ENCODE measurements at places on chromosomes 4 and X.

- no peak for DNase-seq
Measured at GRCh38 chr4:151666501-151666900, 94.3 kb downstream of the GATB start.

DNA sequence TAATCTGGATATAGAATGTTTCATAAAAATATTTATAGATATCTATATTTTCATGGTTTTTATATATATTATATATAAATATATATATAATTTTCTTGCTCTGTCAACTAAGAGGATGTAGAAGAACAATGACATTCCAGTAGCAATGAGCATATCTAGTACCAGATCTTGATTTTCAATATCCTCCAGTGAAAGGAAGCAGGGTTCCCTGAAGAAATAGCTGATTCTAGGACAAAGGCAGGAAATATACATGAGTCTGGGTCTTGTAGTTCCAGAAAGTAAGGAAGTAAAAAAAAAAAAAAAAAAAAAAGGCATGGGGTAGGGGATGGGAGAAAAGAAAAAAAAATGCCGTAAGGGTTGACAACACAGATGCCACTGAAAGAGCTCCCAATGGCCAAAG, 241.4 kb downstream of the RASL11B start:
- no peak for DNase-seq

DNA sequence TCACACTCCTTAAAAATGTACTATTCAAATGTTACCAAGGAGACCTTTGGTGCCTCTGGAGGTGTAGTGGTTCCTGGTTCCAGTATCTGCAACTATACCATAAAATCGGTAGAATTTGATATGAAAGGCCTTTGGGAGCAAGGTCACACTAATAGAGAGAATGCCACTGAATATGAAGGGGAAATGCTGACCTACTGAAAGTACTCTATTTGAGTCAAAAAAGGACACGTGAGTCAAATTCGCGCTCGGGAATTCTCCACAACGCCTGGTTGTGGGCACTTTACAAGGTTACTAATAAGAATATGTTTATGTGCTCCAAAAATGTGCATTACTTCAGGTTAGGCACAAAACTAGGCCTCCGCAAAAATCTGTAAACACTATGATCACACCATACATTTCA, 39.5 kb upstream of the RELL1 start:
- DNase-seq, result no peak

DNA sequence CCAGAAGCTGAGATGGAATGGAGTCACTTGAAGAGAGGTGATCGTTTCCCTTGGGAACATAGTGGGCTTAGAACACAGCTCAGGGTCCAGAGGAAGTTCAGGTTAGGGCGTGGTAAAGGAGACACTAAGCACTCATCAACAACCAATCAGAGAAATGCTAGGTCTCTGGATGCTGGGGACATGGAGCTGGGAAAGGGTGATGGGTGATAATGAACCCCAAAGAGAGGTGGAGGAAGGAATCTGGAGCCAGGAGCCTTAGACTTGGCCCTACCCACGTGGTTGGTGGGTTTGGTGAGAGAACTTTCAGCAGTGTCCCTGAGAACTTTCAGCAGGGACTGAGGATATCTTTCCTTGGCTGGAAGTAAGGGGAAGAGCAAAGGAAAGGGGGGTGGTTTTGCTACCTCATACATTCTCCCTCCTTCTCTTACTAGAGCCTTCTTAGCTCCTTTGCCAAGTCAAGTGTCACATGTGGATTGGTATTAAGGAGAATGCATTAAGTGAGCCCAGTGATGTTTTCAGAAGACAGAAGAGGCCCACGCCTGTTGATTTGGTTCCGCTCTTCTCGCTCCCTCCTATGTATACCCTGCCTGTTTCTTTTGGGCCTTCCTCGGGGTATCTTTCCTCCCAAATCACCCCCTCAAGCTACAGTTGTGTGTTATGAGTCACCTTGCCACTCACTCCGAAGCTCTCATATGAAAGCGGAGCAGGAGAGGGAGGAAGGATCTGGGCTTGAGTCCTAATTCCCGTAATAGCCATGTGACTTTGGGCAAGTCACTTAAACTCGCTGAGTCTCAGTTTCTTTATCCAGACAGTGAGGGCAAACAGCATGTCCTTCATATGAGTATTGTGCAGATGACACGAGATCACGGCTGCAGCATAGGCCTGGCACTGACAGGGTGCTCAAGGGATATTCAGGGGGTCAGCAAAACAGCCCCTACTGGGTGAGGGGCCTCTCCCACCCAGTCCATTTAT, 63.1 kb downstream of the TSC22D3 start:
- DNase-seq, result no peak

GRCh38 chrX:11352296-11352741, 59.1 kb downstream of the AMELX start:
- DNase-seq, result no peak

GRCh38 chr4:37476256-37476655, 209.9 kb downstream of the RELL1 start:
- DNase-seq, result no peak

- DNase-seq, result no peak
Measured at GRCh38 chr4:100063355-100063754, 113.3 kb upstream of the H2AZ1 start.

- no peak for DNase-seq
Measured at GRCh38 chr4:74886484-74886883, 46.4 kb upstream of the PARM1 start.

DNA sequence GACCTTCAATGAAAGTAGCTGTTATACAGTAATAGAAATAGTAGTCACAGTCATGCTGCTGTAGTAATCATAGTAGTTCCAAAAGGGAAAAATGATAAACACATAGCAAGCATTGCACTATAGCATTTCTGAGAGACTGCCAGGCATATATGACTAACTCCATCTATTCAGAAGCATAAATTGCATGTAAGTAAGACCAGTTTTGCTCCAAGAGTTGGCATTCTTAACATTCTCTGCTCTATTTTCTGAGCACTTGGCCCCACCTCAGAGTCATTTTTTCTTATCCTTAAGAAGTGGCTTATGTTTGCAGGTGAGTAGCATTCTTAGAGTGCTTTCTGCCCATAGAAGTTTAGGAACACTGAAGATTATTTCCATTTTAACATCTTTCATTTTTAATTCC, 490.3 kb upstream of the TECRL start:
- no peak for DNase-seq

GRCh38 chr4:43343298-43343697, 450.8 kb downstream of the GRXCR1 start:
- no peak for DNase-seq

- peak; percentile 57 for DNase-seq
Measured at GRCh38 chr4:110621839-110622751, 782 bp downstream of the PITX2 start.

DNA sequence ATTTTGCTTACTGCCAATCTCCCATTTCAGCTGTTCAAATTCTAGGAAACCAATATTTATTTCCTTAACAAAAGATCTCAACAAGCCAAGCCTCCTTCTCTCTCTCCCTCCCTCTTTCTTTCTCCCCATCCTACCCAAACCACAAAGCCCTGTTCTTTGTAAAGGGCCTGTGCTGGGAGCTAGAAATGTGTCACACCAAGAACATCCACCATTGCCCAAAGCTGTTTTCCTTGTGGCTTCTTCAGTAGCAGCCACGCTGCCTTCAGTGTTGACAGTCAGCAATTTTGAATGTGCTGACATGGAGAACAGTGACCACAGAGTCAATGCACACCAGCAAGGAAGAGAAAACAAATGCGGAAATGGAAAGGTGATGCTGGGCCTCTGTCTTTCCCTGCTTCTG, 203.0 kb downstream of the MAML3 start:
- no peak for DNase-seq

GRCh38 chr4:42633605-42634388, 23.1 kb downstream of the ATP8A1 start:
- no peak for DNase-seq

- DNase-seq, result no peak
Measured at GRCh38 chr4:101593666-101594065, 196.9 kb upstream of the BANK1 start.

- no peak for DNase-seq
Measured at GRCh38 chr4:150140774-150141400, 62.6 kb downstream of the DCLK2 start.

GRCh38 chr4:121185960-121186359, 21.8 kb upstream of the TNIP3 start:
- no peak for DNase-seq

GRCh38 chr4:159416073-159416472, 313.2 kb downstream of the RAPGEF2 start:
- DNase-seq, result no peak

DNA sequence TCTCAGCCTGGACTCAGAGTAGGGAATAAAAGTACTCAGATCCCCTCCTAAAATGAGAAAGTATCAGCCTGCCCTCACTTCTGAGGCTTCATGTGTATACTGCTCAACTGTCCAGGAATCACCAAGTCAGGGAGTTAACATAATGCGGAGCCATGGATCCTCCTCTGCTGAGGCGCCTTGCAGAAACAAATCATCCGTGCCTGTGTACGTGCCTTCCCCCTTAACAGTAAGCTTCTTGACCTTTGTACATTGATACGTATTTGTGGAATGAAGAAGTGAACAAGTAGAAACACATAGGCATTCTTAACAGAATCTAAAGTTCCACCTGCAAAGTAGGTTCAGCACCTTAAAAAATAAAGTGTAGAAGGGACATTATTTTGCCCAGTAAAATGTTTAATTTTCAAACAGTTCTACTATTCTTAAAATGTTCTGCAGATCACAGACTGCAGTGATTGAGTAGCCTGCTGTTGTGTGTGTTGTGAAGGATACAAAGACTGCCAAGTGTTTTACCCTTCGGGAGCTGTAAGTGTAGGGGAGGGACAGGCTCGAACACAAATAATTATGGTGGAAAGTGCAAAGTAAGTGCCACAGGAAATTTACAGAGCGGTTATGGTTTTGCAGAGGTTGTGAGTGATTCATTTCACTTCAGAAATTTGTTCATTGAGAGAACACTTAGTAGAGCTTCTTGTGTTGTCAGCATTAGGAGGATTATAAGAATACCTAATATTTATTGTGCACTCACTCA, 61.9 kb downstream of the ARHGAP10 start:
- DNase-seq, result no peak

Data from WTC11 (cell line).